GM23338 (cell line): ENCODE measurements at places on chromosomes 5 and 9. TPM values are rescaled to one million over a fixed set of nuclear protein-coding genes. Genes with fewer than 3 reads are reported as not detected.

AFAP1L1 gene
- polyA plus RNA-seq: 2.8 and 3.2 TPM in 2 replicates

DNA sequence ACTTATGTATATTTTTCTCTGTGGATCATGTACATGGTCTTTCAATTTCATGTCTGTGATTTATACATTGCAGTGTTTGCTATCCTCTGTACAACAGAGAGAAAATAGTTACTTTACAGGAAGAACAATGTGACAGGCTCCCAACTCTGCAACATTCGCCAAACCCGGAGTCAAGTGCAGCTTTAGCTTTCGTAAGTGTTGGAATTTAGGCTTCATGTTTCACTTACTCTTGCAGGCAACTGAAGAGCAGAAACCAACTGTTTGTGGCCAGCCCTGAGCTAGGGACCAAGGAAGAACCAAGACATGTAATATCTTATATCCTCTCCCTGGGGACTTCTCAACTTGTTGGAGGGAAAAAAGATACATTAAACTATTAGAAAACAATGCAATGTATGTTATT is 147.9 kb downstream of the C5orf15 start:
- no peaks in the 10 kb centered on the region for H3K36me3 ChIP-seq
- no peaks in the 10 kb centered on the region for H3K27me3 ChIP-seq
- H3K4me3 ChIP-seq: no peak overlapping the region

LYSMD3 gene
- 8.6 and 10.7 TPM in 2 replicates for polyA plus RNA-seq

GRCh38 chr5:171667341-171668096 is 118.1 kb upstream of the SMIM23 start:
- 0 out of 2 replicates have a peak overlapping the region, but pooled peaks have one; percentile 40 for H3K27ac ChIP-seq
- DNase-seq: peak; percentile 91
- peak overlapping the region; percentile 39 for H3K4me3 ChIP-seq
- H3K27me3 ChIP-seq: no peaks in the 10 kb centered on the region; the same call in 1 of the 2 replicates
- peaks cover 17% of the 10 kb centered on the region for H3K4me1 ChIP-seq

DNA sequence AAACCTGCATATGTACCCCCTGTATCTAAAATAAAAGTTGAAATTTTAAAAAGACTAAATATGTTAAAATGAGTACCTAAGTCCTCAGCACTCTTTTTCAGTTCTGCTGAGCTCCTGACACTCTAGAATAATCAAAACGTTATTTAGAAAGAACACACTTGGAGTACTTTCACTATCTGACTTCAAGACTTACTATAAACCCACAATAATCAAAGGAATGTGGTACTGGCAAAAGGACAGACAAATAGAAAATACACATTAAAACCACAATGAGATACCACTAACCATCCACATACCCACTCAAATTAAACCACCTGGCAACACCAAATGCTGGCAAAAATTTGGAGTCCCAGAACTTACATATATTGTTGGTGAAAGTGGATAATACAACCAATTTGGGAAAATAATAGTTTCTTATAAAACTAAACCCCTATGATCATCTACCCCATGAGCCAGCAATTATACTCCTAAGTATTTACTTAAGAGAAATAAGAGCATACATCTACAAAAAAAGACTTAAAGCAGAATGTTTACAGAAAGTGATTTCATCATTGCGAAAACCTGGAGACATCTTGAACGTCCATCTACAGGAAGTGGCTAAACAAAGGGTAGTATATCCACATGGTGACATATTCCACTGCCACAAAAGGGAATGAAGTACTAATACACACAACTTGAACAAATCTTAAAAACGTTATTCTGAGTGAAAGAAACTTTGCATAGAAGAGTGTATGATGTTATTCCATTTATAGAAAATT is 12.8 kb upstream of the PRSS3 start:
- no peak overlapping the region for H3K27ac ChIP-seq
- H3K27me3 ChIP-seq: no peaks in the 10 kb centered on the region
- no peaks in the 10 kb centered on the region; the same call in 1 of the 2 replicates for H3K4me1 ChIP-seq
- no peak overlapping the region for H3K4me3 ChIP-seq

SOX30 gene
- 0.43 and 0.47 TPM in 2 replicates for polyA plus RNA-seq

PCDHGA4 gene
- polyA plus RNA-seq: 0.33 and 0.99 TPM in 2 replicates

DNA sequence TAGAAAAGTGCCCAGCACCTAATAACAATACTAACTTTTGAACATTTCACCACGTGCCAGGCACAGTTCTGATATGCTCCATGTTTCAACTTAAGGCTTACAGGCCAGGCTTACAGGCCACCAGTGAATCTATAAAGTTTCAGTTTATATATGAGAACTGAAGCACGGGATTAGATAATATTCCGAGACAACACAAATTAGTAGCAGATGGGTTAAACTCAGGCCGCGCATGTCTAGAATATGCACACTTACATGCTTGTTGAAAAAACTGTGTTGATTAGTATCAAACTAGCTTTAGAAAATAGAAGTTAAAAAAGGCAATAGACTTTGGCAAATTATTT is 587.9 kb downstream of the MTRR start:
- H3K27ac ChIP-seq: peak overlapping the region; percentile 67; the same call in 1 of the 2 replicates
- peaks cover 9% of the 10 kb centered on the region for H3K27me3 ChIP-seq
- H3K4me3 ChIP-seq: peak overlapping the region; percentile 59
- DNase-seq: no peak

DNA sequence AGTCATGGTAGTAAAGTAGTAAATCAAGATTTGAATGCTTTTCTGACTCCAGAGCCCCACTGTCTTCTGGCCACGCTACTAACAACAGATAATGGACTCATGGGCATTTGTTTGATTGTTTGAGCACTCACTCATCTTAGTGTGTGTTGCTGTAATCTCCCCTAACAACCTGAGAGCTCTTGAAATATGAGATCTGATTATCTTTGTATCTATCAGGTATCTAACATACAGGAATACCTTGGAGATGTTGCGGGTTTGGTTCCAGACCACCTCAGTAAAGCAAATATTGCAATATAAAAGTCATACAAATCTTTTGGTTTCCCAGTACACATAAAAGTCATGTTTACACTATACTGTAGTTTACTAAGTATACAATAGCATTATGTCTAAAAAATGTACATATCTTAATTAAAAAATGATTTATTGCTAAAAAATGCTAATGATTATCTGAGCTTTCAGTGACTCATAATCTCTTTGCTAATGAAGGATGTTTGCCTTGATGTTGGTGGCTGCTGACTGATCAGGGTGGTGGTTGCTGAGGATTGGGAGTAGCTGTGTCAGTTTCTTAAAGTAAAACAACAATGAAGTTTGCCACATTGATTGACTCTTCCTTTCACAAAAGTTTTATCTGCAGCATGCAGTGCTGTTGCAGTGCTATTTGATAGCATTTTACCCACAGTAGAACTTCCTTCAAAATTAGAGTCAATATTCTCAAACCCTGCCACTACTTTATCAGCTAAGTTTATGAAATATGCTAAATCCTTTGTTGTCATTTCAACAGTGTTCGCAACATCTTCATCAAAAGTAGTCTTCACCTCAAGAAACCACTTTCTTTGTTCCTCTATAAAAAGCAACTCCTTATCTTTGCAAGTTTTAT is 92.2 kb downstream of the ZNF462 start:
- no peak overlapping the region for H3K27ac ChIP-seq
- no peaks in the 10 kb centered on the region for H3K27me3 ChIP-seq
- peaks cover 19% of the 10 kb centered on the region for H3K36me3 ChIP-seq
- no peak overlapping the region for H3K4me3 ChIP-seq
- H3K4me1 ChIP-seq: peaks cover 9% of the 10 kb centered on the region

- H3K27ac ChIP-seq: no peak overlapping the region
- no peak overlapping the region for H3K4me3 ChIP-seq
- H3K36me3 ChIP-seq: no peaks in the 10 kb centered on the region
- no peak for DNase-seq
- H3K27me3 ChIP-seq: no peaks in the 10 kb centered on the region
These were observed 136.7 kb upstream of the TNFAIP8 start for GRCh38 chr5:119218830-119219782.

NPR3 gene
- 0.15 TPM in 1 of 2 replicates, not detected in the other for polyA plus RNA-seq

- peaks cover 22% of the 10 kb centered on the region for H3K4me1 ChIP-seq
- H3K27me3 ChIP-seq: no peaks in the 10 kb centered on the region
- H3K4me3 ChIP-seq: no peak overlapping the region
- peak; percentile 77 for DNase-seq
These were observed 64.2 kb upstream of the ABL1 start for GRCh38 chr9:130770679-130771442.

DNA sequence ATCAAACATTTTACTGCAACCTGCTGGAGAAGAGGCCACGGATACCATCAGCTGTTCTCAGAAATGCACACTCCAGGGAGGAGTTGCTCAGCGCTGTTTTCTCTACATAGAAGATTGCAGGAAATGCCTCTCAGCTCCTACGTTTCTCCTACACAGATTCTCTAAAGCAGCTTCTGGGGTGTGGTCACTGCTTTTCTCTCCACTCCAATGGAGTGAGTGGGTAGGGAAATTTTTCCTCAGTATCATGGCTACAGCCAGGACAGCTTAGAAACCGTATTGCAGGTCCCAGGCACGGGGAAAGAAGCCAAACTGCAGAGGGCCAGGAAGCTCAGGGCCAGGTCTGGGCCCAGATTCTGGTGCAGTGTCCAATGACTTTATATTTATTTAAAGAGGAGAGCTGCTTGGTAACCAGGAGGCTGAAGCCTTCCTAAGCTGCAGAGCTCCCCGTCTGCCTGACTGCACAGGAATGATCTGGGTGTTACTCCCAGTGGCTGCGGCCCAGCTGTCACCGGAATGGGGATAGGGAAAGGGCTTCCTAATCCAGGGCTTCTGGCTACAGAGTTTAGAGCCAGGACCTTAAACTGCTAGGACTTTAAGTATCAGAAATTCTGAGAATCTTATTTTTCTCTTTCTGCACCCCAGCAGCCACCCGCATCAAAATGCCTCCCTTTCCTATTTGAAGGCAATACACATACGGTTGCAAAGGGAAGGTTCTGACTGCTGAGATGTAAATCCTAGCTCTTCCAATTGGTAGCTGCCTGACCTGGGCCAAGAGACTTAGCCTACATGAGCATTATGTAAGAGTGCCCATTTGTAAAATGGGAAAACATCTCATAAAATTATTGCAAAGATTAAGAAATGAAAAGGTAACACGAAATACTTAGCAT is 1.4 kb upstream of the SPTAN1 start:
- peak overlapping the region; percentile 82 for H3K4me3 ChIP-seq
- DNase-seq: peak; percentile 49
- peak overlapping the region; percentile 85; the same call in 1 of the 2 replicates for H3K27ac ChIP-seq
- no peaks in the 10 kb centered on the region for H3K36me3 ChIP-seq
- H3K27me3 ChIP-seq: peaks cover 12% of the 10 kb centered on the region; the same call in 1 of the 2 replicates

TNFSF15 gene
- 0.03 and 0.06 TPM in 2 replicates for polyA plus RNA-seq

BBLN gene
- 171 and 177 TPM in 2 replicates for polyA plus RNA-seq

DNA sequence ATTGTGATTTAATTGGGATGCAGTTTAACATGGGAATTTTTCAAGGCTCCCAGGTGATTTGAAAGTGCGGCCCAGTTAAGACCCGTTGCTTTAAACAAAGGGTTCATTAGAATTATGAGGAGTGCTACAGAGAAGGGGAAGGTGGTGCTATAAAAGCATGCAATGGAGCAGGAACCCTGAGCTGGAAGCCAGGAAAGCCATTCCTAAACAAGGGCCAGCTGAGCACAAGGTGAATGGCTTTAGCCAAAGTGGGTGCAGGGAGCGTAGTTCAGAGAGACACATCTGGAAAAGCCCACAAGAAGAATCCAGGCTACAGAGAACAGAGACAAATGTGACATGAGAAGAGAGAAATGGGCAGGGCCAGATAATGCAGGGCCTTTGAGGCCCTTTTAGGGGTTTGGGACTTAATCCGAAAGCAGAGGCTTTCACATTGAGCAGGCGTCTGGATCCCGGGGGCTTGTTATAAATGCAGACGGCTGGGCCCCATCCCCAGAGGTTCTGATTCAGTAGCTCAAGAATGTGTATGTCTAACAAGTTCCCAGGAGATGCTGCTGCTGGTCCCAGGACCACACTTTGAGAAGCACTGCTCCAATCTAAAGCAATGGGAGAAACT is 138.1 kb upstream of the WWC1 start:
- no peak for DNase-seq
- peaks cover 15% of the 10 kb centered on the region for H3K4me1 ChIP-seq
- H3K36me3 ChIP-seq: no peaks in the 10 kb centered on the region
- H3K4me3 ChIP-seq: no peak overlapping the region
- no peaks in the 10 kb centered on the region for H3K27me3 ChIP-seq
- H3K27ac ChIP-seq: no peak overlapping the region; the same call in 1 of the 2 replicates

GRCh38 chr5:52870448-52870847 is 82.7 kb downstream of the ITGA1 start:
- H3K4me1 ChIP-seq: no peaks in the 10 kb centered on the region
- no peaks in the 10 kb centered on the region for H3K36me3 ChIP-seq
- H3K4me3 ChIP-seq: no peak overlapping the region
- no peak overlapping the region for H3K27ac ChIP-seq

- H3K4me3 ChIP-seq: peak within 1 kb of the TSS; percentile 76
- no peaks in the 10 kb centered on the region for H3K36me3 ChIP-seq
- peak within 1 kb of the TSS; percentile 86 for H3K27ac ChIP-seq
- no peaks in the 10 kb centered on the region for H3K27me3 ChIP-seq
These were observed at the start of gene VCAN for GRCh38 chr5:83471405-83472212. VCAN (plus strand) TSS chr5:83471744; CDS start chr5:83483519, 11,775 bp downstream.

- no peaks in the 10 kb centered on the region for H3K27me3 ChIP-seq
- DNase-seq: no peak
- no peaks in the 10 kb centered on the region for H3K36me3 ChIP-seq
- no peaks in the 10 kb centered on the region for H3K4me1 ChIP-seq
- no peak overlapping the region for H3K4me3 ChIP-seq
These were observed 233.5 kb upstream of the ELL2 start for GRCh38 chr5:96195123-96195522.

DNA sequence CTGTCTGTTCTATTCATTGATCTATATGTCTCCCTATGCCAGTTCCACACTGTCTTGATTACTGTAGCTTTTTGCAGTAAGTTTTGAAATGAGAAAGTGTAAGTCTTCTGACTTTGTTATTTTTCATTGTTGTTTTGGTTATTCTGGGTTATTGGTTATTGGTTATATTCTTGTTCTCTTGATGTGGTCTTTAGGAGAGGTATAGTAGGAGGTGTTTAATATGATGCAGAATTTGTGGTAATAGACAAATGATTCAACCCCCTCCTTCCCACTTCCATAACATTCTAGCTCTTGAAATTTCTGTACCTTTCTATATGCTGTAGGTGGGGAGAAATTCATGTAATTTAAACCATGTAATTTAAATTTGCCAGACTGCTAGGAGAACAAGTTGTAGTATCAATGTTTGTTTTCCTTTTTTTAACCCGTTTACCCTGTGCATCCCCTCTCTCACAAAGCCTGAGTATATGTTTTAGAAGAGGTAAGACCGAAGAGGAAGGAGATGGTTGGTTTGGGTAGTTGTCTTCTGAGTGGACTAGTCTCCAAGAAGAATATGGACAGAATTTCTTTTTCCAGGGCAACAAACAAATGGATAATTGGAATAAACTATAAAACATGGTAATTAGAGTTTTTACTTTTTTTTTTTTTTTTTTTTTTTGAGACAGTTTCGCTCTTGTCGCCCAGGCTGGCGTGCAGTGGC is 19.2 kb downstream of the ANKHD1 start:
- no peak for DNase-seq
- H3K4me1 ChIP-seq: 0 out of 2 replicates have a peak, but pooled peaks cover 4% of the 10 kb centered on the region
- H3K36me3 ChIP-seq: no peaks in the 10 kb centered on the region
- H3K4me3 ChIP-seq: no peak overlapping the region
- no peak overlapping the region for H3K27ac ChIP-seq
- H3K27me3 ChIP-seq: no peaks in the 10 kb centered on the region
